Fibroblast of skin of left quadriceps (primary cell): ENCODE measurements at places on chromosomes 7 and 10.

- DNase-seq, result no peak
These were observed 28.2 kb upstream of the ACSL5 start for GRCh38 chr10:112345743-112346142.

GRCh38 chr7:45625067-45625466 is 50.9 kb downstream of the ADCY1 start:
- DNase-seq, result no peak

DNA sequence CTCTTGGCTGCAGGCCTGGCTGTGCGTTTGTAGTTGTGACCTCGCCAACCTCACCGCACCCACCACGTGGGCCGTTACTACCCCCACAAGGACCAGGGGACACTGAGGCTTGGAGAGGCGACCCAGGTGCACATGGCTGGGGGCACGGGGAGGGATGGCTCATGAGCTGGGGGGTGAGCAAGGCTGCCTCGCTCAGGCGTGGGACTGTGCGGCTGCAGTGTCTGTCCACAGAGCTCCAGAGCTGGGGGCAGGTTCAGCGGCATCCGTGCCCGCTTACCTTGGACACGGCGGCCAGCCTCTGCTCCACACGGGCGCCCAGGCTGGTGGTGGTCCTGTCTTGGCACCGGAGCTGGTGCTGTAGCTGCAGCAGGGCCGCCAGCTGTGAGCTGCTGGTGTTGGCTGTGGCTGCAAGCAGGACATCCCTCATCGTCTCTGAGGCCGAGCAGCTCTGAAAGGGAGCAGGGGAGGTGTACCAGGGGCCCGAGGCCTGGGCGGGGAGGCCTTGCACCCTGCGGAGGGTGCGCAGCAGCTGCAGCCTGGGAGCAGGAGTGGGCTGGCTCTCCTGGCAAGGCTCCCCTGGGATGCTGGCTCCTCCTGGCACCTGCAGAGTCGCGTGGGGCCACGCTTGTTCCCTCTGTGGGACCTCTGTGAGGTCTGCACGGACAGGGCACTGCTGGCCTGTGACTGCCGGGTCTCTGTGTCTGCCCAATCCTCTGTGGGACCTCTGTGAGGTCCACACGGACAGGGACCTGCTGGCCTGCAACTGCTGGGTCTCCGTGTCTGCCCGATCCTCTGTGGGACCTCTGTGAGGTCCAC is 60.0 kb upstream of the NKX6-2 start:
- no peak for DNase-seq

GRCh38 chr10:89032141-89032891 is 41.7 kb downstream of the FAS start:
- DNase-seq, result peak; percentile 74

DNA sequence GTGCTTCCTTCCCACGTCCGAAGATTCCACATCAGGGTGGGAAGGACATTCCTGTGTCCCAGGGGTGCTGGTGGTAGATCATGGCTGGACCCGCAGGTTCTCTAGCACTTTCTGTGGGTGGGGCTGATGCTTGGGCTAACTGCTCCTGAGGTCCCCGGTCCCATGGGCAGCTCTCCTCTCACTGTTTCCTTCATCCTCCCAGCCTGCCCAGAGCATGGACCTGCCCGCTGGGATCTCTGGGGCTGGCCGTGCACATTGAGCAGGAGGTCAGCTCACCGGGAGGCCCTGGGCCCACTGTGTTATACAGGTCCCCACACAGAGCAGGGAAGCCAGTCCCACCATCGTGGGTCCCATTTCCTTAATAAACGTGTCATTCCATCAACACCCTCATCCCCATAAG is 502.3 kb downstream of the TCERG1L start:
- no peak for DNase-seq

GRCh38 chr7:46107610-46108217 is 186.6 kb upstream of the IGFBP3 start:
- no peak for DNase-seq

- DNase-seq, result no peak
These were observed 1.1 kb downstream of the RALA start for GRCh38 chr7:39624442-39624807.

DNA sequence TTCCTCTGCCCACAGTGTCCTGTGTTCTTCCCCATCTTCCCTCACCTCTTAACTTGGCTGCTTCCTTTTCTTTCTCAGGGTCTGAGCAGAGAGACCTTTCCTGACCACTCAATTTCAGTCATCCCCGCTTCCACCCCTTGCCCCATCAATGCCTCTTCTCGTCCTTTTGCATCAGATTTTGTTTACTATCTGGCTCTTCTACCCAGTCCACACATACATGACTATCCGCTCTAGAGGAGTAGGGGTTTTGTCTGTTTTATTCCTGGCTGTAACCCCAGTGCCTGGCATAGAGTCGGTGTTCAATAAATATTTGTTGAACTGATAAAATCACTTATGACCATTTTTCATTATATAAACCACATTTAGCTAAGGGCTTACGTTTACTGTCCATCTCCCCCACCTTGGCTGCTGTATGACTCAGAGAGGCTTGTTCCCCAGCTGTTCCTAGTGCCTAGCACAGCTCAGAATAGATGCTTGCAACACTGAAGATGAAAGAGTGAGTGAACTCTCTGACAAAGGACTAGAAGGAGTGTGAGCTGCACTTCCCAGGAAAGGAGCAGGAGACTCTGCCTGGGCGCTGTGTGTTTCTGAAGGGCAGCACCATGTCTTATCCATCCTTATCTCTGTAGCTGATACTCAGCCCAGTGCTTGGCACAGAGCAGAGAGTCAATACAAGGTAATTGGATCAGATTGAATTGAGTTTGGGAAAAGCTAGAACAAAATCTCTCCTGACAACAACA is 21.9 kb downstream of the ARID5B start:
- no peak for DNase-seq

DNA sequence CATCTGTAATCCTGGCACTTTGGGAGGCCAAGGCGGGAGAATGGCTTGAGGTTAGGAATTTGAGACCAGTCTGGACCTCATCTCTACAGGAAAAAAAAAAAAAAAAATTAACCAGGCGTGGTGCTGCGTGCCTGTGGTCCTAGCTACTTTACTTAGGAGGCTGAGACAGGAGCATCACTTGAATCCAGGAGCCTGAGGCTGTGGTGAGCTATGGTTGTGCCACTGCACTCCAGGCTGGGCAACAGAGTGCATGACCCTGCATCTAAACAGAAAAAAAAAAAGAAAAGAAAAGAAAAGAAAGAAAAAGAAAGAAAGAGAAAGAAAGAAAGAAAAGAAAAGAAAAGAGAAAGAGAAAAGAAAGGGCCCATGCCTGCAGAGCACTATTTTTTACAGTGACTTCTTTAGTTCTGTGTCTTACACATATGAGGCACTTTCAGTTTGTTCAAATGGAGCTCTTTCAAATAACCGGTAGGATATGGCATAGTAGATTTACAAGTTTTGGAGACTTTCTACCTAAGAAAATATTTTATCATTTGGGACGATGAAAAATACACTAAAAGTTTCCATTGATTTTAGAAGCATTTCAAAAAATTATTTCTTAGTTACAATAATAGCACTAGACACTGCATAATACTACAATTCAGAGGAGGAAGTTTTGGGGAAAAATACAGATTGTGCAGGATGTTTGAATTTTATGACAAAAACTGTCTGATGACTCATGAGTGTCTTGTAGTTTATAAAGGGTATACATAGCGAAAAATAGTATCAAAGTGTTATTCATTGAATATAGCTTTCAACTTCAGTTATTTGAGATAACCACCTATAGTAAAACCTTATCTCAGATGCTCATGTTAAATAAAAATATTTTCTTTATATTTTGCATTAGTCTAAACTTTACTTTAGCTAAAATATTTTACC is 75.9 kb downstream of the MDFIC start:
- DNase-seq, result no peak

GRCh38 chr7:139845443-139845805 is 16.4 kb downstream of the TBXAS1 start:
- DNase-seq, result no peak

GRCh38 chr7:155211761-155212160 is 85.9 kb upstream of the INSIG1 start:
- no peak for DNase-seq

DNA sequence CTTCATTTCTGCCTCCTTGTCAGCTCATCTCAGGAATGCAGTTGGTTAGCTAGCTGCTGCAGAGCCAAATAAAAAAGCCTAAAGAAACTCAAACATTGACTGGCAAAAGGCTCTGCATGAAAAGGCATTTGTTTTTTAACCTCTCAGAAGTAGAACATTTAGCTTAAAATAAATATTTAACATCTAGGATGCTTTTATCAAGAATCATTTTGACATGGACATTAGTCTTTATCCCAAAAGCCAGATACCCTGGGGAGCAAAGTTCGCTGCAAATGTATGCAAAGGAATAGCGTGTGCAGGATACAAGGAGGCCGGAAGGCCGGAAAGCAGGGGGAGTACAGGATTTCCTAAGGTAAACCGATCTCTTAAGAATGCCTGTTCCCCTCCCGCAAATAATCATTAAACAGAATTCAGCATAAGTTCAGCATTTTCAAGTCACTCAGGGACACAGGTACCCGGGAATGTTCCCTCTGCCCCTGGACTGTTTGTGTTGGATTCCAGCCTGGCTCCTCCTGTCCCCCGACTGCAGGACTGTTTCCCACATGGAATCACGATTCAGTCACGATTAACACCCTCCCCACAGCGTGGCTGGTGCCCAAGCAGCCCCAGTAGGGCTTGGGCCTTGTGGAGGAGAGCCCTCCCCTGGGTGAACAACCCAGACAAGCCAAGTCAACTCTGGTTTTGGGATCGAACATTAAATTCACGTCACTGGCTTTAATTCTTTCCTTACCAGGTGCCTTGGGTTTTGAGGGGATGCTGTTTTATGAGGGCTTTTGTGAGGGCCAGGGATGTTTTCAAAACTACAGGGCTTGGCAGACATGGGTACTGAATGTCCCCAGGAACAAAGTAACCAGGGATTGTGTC is 97.8 kb downstream of the HIPK2 start:
- DNase-seq, result no peak

DNA sequence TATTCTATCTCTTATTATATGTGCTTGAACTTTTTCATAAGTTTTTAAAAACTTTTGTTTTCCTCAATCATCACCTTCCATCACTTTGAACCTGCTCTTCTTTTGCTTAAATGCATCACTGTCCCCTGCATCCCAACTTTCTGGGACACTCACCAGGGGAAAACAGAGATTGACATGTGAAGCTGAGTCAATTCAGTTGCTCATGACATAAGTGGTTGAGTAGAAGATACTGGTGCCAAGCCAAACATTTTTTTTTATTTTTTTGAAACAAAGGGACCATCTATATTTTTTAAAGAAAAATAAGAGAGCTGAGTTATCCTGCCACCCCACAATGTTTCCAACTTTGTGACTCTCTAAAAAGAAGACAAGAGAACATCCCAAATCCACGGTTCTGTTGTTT is 61.8 kb upstream of the AHR start:
- no peak for DNase-seq

- DNase-seq, result peak; percentile 37
These were observed 30.0 kb upstream of the PCGF5 start for GRCh38 chr10:91190388-91190870.

DNA sequence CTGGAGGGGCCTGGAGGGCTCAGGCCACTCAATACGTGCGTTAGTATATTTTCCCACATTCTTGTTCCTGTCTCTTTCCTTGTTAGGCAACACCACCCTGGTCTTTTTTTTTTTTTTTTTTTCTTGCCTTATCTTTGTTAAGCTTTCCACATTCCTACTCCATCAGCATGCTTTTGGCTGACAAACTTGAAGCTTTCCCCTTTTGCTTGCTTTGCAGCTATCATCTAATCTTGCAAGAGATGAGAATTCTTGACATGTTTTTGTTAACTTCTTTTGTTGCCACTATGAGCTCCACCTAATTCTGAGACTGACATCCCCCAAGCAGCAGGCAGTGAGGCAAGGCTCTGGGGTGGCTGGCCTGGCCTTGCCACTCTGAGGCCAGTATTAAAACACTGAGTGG is 52.5 kb upstream of the NRP1 start:
- DNase-seq, result peak; percentile 23

DNA sequence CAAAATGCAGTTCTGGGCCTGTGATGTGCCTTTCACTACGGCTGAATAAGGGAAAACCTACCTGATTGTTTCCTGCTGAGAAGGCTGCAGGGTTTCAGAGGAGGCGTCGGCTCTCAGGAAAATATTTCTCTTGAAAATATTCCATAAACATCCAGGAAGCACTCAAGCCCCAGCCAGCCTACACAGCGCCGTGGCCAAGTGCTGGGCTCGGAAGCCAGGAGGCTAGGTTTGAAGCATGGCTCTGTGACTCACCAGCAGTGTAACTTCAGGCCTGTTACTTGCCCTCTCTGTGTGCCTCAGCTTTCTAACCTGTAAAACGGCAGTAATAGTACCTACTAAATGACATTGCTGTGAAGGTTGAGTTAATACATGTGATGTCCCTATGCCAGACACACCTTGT is 399.1 kb downstream of the GATA3 start:
- no peak for DNase-seq

DNA sequence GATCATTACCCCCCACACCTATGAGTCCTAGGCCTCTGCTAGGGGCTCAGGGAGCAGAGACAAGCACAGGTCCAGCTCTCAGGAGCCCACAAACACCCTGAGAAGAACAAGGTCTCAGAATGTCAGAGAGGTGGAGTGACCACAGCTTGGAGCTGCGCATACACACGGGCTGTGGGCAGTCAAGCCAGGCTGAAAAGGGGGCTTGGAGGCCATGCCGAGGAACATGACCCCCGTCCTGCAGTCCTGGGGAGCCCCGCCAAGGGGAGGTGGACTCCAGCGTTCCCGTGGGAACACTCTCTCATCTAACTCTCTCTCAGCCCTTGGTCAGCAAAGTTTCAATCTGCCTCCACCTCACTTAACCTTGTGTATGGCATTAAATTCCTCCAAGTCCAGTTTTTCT is 7.8 kb upstream of the MMP21 start:
- no peak for DNase-seq

- no peak for DNase-seq
These were observed 131.6 kb upstream of the NPY start for GRCh38 chr7:24152356-24152755.

DNA sequence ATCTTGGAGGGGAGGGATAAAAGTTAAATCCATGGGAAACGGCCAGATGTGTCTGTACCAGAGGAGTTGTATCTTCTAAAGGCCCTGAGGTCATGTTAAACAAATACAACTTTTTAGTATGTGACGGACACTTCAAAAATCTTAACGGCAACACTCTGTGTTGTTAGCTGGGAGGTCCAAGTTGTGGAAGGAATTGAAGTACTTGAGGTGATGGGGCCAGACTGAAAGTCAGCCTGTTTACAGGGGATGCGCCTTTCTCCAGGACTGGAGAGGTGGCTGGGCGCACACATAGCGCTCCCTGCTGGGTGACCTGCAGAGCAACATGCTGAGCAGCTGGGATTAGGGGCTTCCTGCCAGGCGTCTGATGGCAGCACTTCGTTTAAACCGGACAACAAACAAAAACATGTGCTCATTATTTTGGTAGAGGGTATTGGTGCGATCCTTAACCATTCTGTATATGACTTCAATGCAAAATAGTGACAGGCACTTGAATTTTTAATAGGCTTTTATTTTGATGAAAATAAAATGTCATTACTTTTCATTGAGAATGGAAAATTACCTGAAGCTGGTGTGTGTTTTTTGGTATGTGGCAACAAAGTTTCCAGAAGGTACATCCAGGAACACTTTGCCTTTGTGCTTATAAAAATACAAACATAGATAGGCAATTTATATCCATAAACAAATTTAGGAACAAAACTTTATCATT is 198.2 kb downstream of the MLLT10 start:
- peak; percentile 32 for DNase-seq

GRCh38 chr7:121076350-121077164 is 88.0 kb downstream of the CPED1 start:
- peak; percentile 29 for DNase-seq

GRCh38 chr10:13528875-13529713 is at the start of gene BEND7:
Gene BEND7 (minus strand): TSS chr10:13529014. CDS start chr10:13528533, 481 bp downstream.
- DNase-seq, result no peak

GRCh38 chr10:34464000-34464399 is 351.1 kb downstream of the PARD3 start:
- no peak for DNase-seq
